ENCODE measurements at places on chromosomes 2 and 18. TPM values are rescaled to one million over a fixed set of nuclear protein-coding genes. Genes with fewer than 3 reads are reported as not detected.
A peak's percentile ranks its signal among the peaks of the same experiment; 100 is the strongest.

GRCh38 chr2:187117483-187117882 is 268.5 kb upstream of the ZSWIM2 start:
- no peak for DNase-seq

DNA sequence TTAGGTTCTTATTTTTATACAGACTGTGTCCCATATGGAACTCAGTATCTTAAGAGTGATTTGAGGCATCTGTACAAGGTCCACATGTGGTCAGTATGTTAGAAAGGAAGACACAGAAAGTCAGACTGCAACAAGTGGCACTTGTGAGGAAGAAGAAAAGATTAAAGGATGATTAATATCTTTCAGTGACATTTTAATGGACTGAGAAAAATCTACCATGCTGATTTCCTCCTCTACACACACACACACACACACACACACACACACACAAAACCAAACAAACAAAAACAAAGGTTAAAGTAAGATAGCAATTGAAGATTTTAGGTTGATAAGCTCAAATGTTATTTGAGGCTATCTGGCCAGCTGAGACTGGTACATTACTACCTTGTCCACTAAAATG is 94.5 kb upstream of the CHRNA1 start:
- no peak for DNase-seq

DNA sequence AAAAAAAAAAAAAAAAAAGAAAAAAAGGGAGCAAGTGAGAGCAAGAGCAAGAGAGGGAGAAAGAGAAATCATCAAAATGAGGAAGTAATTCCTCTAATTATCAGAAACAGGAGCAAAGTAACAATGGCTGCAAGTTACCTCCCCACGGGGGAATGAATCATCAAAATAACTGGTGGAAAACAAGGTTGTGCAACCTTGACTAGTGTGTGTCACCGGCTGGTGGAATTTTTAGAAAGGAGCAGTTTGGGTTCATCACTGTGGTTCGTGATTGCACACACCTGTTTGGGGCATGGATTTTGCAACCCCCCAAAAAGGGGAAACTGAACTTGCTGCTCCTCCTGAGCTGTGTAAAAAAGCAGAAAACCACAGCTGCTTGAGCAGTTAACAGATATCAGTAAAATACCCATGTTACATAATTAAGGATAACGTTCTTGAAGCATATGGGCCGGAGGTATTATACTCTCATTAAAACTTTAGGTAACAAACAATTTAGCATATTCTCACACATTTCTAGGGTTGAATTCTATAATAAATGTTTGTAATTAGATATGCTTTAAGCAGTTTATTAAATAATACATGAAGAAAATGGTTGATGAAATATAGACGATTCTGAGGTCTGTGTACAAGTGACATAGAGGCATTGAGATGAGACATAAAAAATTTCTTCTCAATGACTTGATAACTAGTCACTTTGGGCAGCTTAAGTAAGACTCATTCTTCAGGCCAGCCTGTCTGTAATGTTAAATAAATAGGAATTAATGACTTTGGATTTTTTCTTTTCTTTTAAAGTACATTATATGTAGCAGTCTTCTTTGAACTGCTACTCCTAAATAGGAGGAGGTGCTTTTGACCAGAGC is 184.2 kb upstream of the ZEB2 start:
- DNase-seq: peak; percentile 98

DNA sequence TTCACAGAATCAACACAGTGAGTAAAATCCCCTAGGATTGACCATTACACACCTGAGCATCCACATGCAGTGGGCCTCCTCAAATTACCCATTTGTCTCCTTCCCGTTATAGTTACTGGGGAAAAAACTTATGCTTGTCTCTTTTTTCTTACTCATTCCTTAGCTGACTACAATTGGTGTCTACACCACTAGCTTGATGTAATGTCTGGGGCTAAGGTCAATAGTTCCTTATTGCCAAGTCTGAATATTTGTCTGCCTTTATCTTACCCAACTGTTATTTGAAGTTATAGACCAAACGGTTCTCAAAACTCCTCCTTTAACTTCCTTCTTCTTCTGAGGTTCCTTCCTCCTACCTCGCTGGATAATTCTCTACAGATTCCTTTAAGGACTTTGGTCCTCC is 41.9 kb upstream of the TMEM17 start:
- DNase-seq: no peak

DNA sequence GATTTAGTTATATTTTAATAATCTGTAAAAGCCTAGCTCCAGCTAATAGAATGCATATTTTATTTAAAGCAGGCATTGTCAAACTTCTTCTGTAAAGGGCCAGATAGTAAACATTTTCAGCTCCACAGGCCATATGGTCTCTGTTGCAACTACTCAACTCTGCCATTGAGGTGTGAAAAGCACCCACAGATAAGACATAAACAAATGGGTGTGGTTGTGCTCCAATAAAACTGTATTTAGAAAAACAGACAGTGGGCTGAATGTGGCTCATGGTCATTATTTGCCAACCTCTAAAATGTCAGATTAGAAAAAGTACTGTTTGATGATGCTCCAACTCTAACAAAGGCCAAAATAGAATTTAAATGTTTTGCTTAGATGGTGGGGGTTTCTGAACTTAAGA is 519.9 kb downstream of the RNF144A start:
- no peak for DNase-seq

The GAREM1 gene
- total RNA-seq: 0.11 TPM

All from Karpas-422 (cell line).